ENCODE measurements at places on chromosomes 6 and 20.
A peak's percentile ranks its signal among the peaks of the same experiment; 100 is the strongest.

GRCh38 chr6:163573503-163574179, 159.1 kb downstream of the QKI start:
- no peak for DNase-seq

DNA sequence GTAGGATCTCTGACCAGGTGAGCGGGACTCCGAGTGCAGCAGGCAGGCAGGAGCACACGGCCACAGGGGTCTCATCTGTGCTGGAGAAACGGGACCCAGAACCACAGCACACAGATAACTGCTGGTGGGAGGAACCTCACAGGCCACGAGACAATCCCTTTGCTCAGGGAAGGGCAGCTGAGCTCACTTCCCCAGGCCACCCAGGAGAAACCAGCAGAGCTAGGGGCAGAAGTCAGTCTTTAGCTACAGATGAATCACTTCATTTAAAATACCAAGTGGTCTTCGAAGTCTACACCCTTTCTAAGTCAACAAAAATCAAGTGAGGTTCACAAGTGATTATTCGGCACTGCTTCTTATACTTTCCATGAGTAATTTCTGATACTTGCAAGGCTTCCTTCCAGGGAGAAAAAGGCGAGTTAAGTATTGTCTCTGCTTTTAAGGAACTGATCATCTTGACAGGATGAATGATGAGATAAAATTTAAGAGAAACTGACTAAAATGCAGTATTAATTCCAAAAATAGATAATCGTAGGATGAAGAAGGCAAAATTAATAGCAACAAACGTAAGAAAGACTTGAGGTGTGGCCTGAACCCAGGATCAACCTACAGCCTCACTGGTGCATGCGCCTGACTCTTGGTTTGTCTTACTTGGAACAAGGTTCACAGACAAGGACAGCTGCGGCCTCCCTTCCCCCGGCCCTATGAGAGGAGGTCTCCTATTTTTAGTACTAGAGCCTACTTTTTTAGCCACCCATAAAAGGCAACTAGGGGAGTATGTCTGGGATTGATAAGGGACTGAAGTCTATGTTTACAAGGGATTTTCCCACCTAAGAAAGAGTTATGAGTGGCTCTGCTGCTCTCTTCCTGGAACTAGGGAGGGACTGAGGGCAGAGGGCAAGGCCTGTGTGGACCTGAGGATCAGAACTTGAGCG, 233.6 kb downstream of the TTLL2 start:
- no peak for DNase-seq

- DNase-seq, result no peak
Measured at GRCh38 chr6:72620871-72621290, 983 bp upstream of the KCNQ5 start.

GRCh38 chr6:154980273-154981078, 14.6 kb upstream of the TIAM2 start:
- no peak for DNase-seq

- DNase-seq, result no peak
Measured at GRCh38 chr6:20978151-20978614, 443.9 kb downstream of the CDKAL1 start.

DNA sequence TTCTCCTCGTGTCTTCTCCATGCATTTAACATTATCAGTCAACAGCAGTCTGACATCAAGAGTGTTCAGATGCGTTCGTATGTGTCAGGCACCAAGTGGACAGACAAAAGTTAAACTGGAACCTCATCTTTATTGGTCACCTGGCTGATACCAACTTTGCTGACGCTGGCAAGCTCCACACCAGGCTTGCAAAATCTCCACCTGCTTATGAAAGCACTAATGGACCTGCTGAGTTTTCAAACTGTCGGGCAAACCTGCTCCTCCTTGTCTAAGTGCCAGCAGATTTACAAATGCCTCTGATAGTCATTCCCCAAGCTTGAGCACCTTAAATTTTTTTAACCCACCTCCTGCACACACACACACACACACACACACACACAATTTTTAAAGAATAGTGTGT, 27.9 kb upstream of the DSP start:
- DNase-seq, result no peak

- no peak for DNase-seq
Measured at GRCh38 chr20:24962510-24962909, 13.4 kb downstream of the CST7 start.

DNA sequence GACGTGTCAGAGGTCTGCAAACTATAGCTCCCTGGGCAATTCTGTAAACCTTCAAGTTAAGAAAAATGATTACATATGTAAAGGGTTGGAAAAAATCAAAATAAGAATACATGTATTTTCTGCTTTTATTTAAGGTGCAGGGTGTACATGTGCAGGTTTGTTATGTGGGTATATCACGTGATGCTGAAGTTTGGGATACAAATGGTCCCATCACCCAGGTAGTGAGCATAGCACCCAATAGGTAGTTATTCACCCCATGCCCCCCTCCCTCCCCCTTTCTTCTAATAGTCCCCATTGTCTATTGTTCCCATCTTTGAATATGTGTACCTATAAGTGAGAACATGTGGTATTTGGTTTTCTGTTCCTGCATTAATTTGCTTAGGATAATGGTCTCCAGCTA, 51.1 kb upstream of the GCM1 start:
- DNase-seq, result no peak

GRCh38 chr6:87825821-87826221, 123.8 kb upstream of the AKIRIN2 start:
- DNase-seq, result no peak

DNA sequence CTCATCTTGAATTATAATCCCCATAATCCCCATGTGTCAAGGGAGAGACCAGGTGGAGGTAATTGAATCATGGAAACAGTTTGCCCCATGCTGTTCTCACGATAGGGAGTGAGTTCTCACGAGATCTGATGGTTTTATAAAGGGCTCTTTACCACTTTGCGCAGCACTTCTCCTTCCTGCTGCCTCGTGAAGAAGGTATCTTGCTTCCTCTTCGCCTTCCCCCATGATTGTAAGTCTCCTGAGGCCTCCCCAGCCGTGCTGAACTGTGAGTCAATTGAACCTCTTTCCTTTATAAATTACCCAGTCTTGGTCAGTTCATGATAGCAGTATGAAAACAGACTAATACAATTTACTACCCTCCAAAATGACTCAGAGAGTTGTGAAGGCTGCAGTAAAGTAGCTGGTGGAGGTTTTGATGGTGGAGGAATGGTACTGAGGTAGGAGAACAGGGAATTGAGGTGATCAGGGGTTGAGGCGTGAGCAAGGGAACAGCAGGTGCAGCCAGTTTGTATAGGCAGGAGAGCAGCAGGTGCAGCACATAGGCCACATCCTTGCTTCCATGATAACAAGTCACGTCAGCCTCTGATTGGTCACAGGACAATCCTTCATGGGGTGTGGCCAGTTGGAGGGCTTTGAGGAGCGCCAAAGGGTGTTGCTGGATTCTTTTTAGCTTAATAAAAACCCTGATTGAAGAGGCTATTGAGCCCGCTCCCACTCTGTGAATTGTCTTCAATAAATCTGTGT, 150.0 kb downstream of the CDC5L start:
- no peak for DNase-seq

DNA sequence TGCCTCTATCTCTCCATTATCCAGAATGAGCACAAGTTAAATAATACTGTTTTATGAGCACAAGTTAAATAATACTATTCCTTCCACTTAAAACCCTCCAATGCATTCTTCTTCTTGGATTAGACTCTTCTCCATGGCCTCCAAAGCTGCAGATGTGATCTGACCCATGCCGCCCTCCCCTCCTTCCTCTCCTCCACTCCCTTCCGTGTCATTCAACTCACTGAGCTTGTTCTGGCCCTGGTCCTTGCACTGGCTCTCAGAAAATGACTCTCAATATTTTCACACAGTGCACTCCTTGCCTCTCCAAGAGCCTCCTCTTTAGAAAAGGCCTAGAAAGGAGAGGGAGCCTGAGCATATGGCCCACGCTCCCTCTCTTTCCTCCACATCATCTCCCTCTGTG, 125.0 kb upstream of the CD93 start:
- DNase-seq, result no peak

DNA sequence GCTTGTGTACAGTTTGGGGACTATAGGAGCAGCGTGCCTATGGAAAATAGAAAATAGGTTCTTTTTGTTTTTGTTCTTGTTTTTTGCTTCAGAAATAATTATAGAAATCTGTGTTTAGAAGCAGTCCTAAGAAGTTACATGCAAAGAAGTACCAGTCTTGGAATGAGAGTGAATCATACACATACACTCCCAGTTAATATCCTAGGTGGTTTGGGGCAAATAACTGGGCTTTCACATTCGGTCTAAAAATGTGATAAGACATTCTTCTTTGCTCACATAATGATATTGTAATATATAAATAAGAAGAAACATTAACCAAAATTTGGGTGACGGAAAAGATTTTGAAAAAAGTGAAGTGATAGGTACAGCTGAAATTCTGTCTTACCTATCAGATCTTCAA, 61.0 kb downstream of the ENPP1 start:
- no peak for DNase-seq

- no peak for DNase-seq
Measured at GRCh38 chr6:36285797-36286196, 15.9 kb downstream of the PNPLA1 start.

DNA sequence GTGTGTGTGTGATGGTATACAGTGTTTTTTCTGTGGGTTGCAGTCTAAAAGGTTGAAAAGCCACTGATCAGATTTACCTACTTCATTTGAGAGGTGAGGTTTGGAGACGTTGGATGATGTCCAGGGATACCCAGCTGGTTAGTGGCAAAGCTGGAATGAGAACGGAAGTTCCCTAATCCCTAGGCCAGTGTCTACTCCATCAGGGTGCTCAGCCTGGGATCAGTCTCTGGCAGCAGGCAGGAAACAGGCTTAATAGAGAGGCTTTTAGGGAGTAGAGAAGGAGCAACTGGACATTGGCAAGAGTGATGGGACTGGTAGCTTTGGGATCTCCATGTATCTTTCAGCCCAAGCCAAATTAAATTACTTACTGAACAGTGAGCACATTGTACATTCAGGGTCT, 80.7 kb downstream of the C6orf52 start:
- DNase-seq, result no peak

DNA sequence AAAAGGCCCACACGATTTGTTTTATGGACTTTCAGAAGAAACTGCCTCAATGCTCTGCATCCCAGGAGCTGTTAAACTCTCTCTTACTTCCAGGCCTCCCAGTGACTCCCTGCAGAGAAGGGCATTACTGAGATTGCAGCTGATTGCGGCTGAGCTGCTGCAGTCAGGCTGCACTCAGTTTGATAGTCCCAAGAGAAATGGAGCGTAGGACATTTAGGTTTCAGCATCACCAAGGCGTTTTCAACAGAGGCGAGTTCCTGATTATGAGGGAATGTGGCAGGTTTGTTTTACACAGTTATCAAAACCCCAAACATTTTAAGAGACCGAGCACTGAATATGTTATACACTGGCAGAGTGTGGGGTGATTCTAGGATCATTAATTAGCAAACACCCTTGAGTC, 145.6 kb downstream of the TBX18 start:
- DNase-seq, result no peak

GRCh38 chr6:154485815-154486214, 24.7 kb downstream of the CNKSR3 start:
- no peak for DNase-seq

- no peak for DNase-seq
Measured at GRCh38 chr6:151524059-151524458, 30.2 kb downstream of the CCDC170 start.

DNA sequence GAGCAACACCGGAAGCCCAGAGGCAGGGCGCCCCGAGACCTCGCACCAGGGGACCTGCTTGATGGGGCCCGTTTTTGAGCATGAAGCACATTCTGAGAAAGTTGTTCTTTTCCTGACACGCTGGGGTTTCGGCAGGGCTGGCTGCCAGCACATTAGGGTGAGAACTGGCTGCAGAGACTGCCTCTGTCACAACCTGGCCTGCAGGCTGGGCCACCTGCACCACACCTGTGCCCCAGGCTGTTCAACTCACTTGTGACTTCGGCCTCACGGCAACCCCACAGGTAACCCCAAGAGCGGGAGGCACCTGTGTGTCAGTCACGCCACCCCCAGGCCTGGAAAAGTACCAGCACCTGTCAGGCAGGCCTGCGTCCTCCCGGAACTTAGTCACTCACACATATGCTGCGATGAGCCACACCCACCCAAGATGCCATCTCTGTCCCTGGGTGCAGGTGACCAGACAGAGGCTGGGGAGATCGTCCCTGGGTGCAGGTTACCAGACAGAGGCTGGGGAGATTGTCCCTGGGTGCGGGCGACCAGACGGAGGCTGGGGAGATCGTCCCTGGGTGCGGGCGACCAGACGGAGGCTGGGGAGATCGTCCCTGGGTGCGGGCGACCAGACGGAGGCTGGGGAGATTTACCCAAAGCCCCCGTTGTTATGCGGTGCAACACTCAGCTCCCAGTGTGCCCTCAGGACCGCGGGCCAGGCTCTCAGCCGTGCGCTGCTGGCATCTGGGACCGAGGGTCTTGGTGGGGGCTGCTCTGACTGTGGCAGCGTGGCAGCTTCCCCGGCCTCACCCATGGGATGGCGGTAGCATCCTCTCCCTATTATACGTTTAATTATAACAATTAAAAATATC, 82.5 kb upstream of the BHLHE23 start:
- no peak for DNase-seq

- DNase-seq, result no peak
Measured at GRCh38 chr6:43951756-43952675, 175.2 kb downstream of the MRPL14 start.

DNA sequence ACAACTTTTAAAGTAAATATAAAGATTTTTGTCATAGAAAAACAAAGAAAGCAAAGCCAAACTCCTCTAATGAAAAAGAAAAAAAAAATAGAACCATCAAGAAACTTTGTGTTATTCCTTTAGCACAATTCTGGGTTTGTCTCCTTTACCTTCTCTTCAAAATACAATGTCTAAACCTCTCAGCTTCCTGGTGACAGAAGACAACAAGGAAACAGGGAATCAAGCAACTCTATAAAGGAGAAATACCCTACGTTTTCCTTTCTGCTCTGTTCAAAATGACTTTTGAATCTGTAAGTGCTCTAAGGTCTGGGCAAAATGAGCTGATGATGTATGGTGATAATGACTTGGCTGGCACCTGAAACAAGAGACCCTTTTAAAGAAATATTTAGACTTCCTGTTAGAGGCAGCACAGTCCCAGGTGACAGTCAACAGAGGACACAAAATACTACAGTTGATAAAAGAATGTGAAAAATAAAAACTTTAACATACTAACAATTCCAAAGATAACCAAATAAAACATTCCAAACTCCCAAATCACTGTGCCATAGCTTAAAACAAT, 101.4 kb downstream of the PRDM1 start:
- no peak for DNase-seq

GRCh38 chr6:3227363-3228045, at the start of gene TUBB2B:
TSS of gene TUBB2B (minus strand) at chr6:3227653. CDS start at chr6:3227543, 110 bp downstream.
- DNase-seq, result peak; percentile 88

DNA sequence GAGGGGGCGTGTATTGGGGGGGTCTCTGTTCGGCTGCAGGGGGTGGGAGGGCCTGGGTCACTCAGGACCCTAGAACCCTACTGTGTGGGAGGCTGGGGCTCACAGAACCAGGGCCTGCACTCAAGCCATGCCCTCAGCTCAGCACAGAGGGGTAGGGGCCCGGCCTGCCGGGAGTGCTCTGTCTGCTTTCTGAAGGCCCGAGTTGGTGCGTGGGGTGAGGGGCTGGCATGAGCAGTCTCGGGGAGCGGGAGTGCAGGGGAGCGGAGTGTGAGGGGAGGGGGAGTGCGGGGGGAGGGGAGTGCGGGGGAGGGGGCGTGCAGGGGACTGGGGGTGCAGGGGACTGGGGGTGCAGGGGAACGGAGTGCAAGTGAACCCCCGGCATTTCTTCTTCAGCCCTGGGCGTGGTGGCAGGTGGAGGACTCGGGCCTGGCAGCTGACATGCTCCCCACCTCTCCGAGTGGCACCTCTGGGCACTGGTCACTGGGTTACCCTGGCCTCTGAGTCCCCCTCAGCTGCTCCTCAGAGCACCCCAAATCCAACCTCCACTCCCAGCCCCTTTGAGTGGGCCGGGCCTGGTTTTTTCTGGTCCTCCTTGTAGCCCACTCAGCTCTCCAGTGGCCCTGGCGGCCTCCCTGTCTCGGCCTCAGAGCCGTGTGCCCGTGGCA, 1.0 kb downstream of the COL20A1 start:
- DNase-seq, result no peak

Measured in NCI-H446 (cell line).